ENCODE measurements at places on chromosomes 13 and 19.

GRCh38 chr13:99995589-99996380, 14.2 kb downstream of the ZIC2 start:
- no peak for DNase-seq

DNA sequence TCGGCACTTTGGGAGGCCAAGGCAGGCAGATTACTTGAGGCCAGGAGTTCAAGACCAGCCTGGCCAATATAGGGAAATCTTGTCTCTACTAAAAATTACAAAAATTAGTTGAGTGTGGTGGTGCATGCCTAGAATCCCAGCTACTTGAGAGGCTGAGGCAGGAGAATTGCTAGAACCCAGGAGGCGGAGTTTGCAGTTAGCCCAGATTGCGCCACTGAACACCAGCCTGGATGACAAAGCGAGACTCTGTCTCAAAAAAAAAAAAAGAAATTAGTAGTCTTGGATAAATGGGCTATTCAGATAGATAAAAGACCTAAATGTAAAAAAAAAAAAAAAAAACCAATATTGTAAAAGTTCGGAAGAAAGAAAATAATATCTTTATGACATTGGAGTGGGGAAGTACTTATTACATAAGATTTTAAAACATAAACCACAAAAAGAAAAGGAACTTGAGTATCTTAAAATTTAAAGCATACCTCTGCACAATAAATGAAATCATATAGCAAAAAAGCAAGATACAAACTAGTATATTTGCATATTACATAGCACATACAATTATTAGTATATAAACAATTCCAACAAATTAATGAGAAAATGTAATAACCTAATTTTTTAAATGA, 26.7 kb upstream of the RNASEH2B start:
- no peak for DNase-seq

DNA sequence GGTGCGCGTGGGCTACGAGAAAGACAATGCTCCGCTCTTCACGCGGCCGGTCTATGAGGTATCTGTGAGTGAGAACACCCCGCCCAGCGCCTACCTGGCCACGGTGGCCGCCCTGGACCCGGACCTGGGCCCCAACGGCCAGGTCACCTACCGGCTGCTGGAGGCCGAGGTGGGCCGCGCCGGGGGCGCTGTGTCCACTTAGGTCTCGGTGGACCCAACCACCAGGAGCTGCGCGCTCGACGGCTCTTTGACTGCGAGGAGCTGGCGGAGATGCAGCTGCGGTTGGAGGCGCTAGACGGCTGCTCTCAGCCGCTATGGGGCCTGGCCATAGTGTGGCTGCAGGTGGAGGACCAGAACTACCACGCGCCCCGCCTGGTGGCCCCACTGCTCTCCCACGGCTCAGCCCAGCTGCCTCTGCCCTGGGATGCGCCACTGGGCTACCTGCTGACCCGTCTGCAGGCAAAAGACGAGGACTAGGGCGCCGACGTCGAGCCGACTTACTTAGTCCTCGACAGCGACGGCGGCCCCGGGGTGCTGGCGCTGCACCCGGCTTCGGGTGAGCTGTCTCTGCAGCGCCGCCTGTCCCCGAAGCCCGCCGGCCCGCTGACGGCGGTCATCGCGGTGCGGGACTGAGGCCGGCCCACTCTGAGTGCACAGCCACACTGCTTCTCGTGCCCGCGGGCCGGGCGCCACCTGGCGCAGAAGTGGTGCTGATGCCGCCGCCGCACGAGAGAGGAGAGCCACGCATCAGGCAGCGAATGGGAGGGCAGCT, 173.0 kb downstream of the OLFM4 start:
- no peak for DNase-seq

GRCh38 chr19:33368074-33368864, 5.2 kb upstream of the CEBPG start:
- no peak for DNase-seq

- DNase-seq, result no peak
Measured at GRCh38 chr13:111926501-111927180, 140.3 kb upstream of the SOX1 start.

DNA sequence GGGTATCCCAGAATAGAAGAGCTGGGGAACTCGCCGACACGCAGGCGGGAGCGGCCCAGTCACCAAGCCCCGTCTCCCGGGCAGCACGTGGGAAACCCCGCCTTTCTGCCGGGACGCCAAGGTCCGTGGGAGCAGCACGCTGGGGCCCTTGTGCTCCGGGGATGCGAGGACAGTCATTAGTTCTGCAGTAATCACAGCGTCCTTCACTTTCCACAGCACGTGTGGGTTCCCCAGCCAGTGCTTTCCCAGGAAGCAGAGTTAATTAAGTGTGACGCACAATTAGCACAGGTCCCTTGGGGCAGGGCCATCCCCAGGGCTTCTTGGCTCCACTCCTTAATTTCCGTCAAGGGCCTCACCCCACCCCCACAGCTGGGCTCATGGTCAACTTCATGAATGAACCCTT, 64.3 kb upstream of the C13orf46 start:
- no peak for DNase-seq

DNA sequence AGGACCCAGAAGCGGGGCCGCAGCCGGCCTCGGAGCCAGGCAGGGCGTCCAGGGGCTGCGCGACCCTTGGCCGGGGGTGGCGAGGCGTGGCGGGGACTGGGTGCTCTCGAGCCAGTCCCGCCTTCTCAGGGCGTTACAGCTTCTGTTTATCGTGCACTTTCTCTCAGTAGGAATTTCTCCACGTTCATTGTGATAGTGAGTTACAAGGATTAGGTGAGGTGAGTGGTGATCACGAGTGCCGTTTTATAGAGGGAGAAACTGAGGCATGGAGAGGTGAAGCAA, 600 bp downstream of the AP1M1 start:
- peak; percentile 29 for DNase-seq

DNA sequence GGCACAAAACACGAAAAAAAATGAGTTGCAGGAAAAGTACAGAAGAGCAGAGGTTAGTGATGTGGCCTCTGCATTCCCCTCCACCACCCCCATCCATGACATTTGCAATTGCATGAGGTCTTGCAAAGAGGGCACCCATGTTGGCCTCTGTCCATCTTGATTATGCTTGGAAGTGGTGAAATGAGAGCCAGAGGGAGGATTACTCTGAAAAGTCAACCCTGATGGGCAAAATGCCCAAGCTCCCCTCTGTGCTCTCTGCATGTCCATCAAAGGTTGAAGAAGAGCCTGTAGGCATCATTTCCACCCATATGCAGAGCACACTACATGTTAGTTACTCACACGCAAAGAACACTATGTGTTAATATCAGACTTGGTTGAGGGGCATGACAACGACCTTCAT, 71.4 kb downstream of the SLC15A1 start:
- no peak for DNase-seq

- DNase-seq, result no peak
Measured at GRCh38 chr13:74795526-74795925, 661.3 kb upstream of the KLF12 start.

DNA sequence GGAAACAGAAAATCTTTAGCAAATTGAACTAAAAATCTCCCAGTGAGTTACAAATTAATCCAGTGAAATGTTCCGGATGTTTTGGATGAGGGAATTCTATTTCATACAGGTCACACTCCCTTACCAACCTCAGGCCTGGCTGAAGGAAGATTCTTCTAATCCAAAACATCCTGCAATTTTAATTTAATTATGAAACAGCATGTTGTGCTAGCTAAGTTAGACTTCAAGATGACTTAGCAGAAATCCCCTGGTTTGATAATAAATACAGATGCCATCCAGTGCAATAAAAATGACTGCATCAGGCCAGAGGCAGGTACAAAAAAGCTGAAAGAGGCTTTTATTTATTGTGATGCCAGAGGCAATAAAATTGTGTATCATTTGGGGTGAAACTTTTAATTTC, 96.7 kb upstream of the CLDN10 start:
- DNase-seq, result peak; percentile 20

Data from hematopoietic multipotent progenitor cell treated with erythropoietin and hydrocortisone succinate and interleukin-3 and kit ligand, for 8 days (in vitro differentiated cells).